ENCODE measurements at places on chromosomes 13 and 19.

GRCh38 chr13:100473501-100474044 lies 115.0 kb downstream of the GGACT start:
- DNase-seq: no peak

DNA sequence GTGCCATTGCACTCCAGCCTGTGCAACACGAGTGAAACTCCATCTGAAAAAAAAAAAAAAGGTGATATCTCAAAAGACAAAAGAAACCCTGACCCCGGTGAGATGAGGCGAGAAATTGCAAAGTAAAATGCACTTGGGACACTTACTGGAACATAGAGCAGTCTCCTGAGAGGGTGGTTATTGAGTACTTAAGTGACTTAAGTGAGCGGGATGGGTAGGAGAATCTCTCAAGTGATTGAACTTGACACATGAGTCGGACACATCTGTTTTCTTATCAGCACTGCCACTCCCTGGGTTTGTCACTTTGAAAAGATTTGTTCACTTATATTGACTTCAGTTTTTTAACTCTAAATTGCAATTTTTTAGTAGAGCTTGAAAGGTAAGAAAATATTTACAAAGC lies 2.8 kb downstream of the ZNF429 start:
- no peak for DNase-seq

GRCh38 chr13:30735025-30735871 lies at the start of gene ALOX5AP:
Gene ALOX5AP (plus strand): TSS chr13:30735543. CDS start chr13:30735606, 63 bp downstream.
- DNase-seq: peak; percentile 18

GRCh38 chr13:33860526-33860925 lies 42.6 kb downstream of the RFC3 start:
- no peak for DNase-seq

DNA sequence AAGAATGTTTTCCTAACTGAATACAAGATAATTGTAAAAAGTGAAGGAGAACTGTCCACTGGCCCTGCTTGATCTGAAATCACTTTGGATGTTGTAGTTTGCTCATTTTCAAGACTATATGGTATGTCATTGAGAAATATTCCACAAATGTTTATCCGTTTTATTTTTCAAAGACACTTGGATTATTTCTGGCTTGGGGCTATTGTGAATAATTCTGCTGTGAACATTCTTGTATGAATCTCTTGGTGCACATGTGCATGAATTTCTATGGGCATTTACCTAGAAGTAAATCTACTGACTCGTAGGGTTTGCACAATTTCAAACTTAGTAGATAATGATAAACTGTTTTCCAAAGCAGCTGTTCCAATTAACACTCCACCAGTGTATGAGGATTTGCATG lies 8.6 kb downstream of the RXFP2 start:
- no peak for DNase-seq

DNA sequence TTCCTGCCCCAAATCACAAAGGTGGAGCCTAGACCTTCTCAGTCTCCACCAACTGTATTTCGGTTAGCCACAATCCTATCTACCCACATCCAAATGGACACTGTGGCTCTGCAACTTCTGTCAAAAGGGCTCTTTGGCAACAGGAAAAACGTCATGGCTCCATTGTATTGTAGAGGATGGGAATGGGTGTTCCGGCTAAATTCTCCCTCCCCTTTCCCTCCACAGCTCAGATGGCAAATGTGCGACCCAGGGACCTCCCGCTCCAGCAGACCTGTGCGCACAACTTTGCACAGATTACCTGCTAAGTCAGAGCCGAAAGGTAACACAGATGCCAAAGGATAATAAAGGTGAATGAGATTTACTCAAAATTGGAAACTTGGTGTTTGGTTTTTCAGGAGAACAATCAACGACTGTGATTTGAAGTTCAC lies 968 bp upstream of the KL start:
- no peak for DNase-seq

GRCh38 chr13:38210928-38211596 lies 138.6 kb upstream of the UFM1 start:
- no peak for DNase-seq

- DNase-seq: no peak
Measured at GRCh38 chr13:43874504-43875092, 4.9 kb downstream of the CCDC122 start.

GRCh38 chr13:61918841-61919240 lies 503.2 kb upstream of the PCDH20 start:
- DNase-seq: no peak

- DNase-seq: no peak
Measured at GRCh38 chr13:43196750-43197370, 173.5 kb downstream of the DNAJC15 start.

DNA sequence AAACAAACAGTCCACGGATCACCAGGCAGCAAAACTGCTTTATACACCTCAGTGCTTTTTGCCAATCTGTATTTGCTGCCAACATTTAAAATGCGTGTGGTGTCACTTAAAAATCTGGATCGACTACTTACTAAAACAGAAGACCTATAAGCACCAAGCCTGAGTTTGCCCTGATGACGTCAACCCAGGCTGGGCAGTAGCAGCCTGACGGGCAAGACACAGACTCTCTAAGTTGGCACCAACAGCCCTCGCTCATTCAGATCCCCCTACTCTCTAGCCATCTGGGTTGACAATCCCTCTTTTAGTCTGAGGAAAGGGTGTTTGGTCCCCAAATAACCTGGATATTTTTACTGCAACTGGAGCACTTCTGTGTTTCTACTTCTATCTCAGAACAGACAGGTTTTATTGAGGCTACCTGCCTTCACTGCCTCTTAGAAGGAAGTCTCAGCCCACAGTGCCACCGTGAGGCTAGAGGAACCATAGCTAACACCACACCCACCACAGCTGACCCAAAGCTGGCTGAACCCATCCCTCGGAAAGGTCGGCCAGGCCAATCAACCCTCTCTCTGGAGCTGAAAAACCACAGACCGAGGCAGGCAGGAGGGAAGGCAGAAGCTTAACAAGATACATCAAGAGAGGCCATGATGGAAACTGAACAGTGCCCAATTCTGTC lies 6.9 kb downstream of the SUGP2 start:
- DNase-seq: no peak

DNA sequence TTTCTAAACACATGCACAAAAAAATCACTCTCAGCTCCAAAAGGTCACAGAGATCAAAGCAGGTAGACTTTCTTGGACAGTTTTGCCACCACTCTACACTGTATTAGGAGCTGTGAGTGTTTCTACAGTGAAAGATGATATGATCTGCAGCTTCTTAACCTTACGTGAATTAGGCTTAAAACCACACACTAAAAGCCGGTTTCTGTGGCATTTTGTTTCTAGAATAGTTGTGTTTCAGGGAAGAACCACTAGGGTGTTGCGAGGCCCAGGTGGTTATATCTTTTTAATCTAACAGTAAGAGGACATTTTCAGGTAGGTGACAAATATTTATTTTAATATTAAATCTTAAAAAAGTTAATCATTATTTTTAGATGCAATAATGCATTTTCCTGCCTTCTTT lies 216.4 kb downstream of the KLF5 start:
- DNase-seq: no peak

DNA sequence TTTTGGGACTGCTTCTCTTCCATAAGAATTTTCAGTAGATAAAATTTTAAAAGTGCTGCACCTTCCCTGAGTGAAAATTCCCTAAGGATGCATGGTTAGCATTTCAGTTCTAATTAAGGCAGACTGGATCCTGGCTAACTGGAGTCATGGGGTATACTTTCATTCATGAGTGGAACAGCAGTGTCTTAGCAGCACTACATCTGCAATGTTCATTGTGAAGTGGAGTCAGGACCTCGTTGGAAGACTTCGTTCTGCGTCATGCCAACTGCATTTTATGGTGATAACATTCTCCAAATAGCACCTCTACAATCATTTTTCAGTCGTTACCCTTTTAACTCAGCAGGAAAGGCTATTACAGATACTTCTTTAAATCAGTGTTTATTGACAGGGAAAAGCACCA lies 25.5 kb downstream of the PHF11 start:
- no peak for DNase-seq

GRCh38 chr13:47650209-47650608 lies 350.9 kb downstream of the SUCLA2 start:
- no peak for DNase-seq

DNA sequence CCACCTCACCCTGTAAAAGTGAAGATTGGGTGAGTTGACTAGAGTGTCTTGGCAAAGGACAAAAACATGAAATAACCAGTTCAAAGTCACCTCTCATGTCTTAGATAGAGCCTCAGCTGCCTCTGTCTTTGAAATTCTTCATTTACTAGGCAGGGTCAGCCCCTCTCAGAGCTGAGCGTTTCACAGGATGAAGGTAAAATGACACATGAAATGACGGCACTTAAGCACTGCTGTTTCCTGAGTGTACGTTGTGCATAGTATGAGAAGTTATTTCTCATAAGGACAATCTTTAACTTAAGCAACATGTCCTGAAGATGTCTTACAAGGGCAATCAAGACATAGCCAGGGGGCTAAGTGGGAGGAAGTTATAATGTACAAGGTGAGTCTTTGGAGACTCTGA lies 32.3 kb upstream of the SLC10A2 start:
- no peak for DNase-seq

GRCh38 chr13:74979703-74980102 lies 502.3 kb downstream of the TBC1D4 start:
- no peak for DNase-seq

- no peak for DNase-seq
Measured at GRCh38 chr13:51324714-51325420, 14.6 kb upstream of the SERPINE3 start.

DNA sequence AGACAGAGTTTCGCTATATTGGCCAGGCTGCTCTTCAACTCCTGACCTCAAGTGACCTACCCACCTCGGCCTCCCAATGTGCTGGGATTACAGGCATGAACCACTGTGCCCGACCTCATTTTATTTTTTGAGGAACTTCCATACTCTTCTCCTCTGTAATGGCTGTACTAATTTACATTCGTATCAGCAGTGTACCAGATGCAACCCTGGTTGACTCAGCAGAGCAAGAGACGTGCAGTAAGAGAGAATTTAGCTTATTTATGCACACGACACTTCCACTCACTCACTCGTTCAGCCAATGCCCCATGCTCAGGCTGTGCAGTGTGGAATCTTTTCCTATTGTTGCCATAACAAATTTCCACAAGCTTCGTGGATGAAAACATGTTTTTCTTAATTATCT lies 6.9 kb downstream of the KIR3DL3 start:
- no peak for DNase-seq

DNA sequence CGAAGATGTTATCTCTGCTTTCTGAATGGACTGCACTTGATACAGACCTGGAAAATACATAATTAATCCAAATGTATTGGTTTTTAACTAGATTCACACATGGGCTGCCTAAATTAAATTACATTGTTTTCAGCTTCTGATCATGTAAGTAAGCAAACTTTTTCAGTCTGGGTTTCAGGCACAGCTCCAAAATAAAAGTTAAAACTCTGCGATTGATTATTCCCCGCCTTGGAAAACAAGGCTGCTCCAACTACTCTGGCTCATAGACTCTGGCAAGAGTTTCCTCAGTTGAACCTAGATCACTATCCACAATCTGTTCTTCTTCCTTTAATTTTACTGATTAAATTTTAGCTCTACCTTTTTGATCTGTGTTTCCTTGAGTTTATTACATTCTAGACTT lies 526.0 kb upstream of the SPRY2 start:
- DNase-seq: no peak

GRCh38 chr13:112061367-112062061 lies 5.4 kb upstream of the SOX1 start:
- no peak for DNase-seq

- DNase-seq: no peak
Measured at GRCh38 chr19:4102339-4103079, 21.4 kb downstream of the MAP2K2 start.

- DNase-seq: no peak
Measured at GRCh38 chr13:49633710-49634109, 5.4 kb downstream of the ARL11 start.

DNA sequence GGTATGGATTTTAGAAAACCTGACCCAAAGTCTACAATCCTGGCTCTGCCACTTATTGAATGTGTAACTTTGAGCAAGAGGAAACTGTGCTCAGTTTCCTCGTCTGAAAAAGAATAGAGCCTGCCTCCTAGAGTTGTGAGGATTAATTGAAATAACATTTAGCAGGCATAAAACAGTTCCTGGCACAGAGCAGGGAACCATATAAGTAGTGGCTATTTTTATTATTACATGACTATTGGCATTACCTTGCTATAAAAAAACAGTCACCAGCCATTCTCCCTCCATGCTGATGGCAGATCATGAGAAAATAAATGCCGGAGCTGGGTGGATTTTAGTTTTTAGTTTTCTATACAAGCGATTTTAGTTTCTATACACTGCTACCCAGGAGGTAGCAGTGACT lies 5.8 kb downstream of the DOCK9 start:
- no peak for DNase-seq

DNA sequence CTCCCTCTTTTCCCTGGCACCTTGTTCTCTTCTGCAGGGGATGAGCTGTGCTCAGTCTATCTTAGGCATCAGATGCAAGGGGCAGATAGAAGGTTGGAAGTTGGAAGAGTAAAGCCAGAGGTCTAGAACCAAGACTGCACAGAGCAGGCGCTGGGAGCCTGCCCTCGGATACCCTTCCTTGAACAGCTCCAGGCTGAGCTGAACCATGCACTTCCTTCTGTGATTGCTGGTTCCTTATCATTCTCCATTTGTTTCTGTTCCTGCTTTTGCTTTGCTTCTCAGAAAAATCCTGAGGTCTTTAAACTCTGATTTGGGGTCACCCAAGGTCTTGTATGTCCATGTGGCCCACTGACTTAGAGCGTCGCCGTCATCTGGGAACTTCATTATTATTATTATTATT lies 36.3 kb downstream of the ARHGEF18 start:
- DNase-seq: no peak

- DNase-seq: no peak
Measured at GRCh38 chr19:32196690-32197420, 148.6 kb upstream of the ZNF507 start.

- no peak for DNase-seq
Measured at GRCh38 chr13:21338156-21338555, 120.9 kb downstream of the ZDHHC20 start.

DNA sequence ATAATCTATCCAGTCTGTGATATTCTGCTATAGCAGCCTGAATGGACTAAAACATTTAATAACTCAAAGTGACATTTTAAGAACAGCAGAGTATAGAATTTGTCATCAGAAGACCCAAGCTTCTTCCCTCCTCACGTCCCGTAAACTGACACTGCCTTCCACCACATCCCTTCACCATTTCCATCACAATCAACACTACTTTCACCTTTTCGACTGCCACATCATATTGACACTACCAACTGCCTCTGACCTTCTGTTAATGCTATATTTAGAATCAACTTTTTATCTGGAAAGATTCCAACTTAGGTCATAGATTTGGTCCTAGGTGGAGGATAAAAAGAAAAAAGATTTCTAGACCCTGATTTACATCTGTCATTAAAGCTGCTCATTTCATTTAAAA lies 39.6 kb downstream of the STOML3 start:
- DNase-seq: no peak

- DNase-seq: peak; percentile 17
Measured at GRCh38 chr19:55647732-55648584, at the start of gene CCDC106. Gene CCDC106 (plus strand): TSS chr19:55648212. CDS start chr19:55649047, 835 bp downstream.

DNA sequence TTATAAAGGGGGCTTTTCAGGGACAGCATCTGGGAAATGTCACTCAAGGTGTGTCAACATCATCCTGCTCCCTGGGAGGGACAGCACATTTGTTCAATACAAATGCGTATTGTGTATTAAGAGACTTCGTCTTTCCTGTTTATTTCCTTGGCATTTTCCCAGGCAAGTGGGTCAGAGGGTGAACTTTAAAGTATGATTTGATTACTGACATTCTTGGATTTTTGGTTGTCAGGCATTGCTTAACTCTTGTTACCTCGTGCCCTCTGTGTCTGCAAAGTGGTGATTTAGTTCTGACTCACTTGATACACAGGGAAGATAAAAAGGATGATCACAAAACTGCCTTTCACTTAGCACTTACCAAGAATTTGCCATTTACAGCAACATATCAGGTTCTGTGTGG lies 292.7 kb downstream of the SUCLA2 start:
- DNase-seq: no peak
